ENCODE measurements at places on chromosomes 11 and 22.

DNA sequence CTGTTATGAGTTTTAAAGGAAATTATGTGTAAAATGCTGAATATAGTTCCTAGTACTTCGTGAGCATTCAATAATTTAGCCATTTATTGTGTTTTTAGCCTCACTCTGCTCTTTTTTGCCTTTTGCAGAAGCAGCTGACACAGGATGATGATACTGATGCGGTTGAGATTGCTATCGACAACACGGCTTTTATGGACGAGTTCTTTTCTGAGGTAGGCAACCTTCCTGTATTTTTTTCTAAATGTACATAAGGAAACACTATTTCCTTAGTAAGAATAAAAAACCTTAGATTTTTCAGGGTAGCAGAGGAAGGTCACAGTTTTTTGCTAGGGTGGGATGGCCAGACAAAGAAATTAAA lies 17.9 kb downstream of the STX3 start:
- DNase-seq: no peak

DNA sequence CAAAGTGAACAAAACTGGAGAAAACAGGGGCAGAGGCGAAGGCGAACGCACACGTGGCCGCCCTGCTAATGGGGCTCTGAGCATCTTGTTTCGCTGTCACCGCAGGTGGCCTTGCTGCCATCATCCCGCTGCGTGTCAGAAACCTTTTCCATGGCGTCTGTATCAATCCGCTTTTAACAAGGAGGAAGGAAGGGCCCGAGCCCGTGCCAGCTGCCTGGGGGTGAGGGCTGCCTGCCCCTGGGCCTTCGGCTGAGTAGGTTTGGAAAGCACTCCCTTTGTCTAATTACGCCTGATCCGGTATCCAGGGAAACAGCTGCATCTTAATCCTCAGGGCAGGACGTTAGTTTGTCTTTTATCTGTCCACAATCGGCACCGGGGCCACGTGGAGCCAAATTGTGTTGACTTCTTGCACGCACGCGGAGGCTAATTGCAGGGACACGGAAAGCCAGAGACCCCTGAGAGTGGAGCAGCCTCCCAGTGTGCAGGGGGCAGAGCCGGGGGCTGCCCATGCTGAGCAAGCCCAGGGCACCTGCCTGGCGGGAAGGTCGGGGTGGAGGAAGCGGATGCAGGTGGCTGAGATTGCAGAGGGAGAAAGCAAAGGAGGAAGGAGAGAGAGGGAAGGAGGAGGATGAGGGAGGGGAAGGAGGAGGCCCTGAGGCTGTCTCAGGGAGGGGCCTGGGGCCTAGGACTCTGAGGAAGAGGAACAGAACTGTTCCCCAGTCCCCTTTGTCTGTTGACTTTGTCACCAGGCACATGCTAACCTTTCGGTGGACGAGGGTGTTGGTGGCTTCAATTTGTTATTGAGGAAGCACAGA lies 19.2 kb upstream of the TH start:
- no peak for DNase-seq

- no peak for DNase-seq
Observed at GRCh38 chr22:19035474-19036228, 86.6 kb downstream of the DGCR2 start.

DNA sequence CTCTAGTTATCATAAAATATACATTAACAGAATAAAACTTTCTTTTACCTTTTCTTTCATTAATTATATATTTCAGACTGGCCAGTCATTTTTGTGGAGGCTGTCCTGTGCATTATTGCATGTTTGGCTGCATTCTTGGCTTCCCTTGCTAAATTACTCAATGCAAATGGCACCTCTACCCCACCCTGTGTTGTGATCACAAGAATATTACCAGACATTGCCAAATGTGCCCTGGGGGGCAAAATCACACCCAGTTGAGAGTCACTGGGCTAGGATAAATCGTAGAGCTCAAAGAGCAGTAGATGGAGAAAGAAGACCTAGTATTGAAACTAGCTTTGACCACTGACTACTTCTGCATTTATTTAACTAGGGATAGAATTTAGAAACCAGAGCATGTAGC lies 1257.8 kb upstream of the TENM4 start:
- DNase-seq: no peak

DNA sequence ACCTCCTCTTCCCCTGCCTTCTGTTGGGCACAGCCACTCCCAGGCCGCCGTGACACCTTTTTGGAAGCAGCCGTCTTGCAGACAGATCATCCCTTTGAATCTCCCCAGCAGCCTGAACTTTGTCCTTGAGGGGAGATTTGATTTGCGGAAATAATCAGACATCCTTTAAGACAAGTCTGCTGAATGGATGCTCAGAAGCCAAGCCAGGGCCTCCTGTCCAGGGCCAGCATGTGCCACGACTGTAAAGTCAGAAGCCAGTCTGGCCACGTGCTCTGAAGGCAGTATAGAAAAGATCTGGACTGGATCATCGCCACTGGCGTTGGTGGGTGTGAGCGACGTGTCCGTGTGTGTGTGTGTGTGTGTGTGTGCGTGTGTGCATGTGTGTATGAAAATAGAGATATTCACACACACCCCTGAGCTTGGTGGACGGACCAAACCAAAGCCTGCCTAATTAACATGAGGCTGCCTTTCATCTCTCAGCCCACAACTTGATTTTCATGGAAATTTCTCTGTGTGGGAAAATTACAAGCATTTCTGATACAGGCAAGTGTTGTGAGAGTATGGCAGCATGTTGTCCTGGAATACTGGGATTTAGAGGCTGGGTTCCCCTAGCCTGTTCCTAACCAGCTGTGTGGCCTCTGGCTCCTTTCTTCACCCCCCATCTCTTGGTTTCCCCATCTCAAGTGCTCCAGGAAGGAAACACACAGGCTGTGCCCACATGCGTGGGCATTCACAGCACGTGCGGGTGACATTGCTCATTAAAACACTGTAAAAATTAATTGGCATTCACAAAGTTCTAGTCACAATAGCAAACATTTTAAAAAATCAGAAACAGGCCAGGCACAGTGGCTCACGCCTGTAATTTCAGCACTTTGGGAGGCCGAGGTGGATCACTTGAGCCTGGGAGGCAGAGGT lies 61.8 kb upstream of the WNT7B start:
- no peak for DNase-seq

GRCh38 chr22:28925916-28926315 lies 42.5 kb downstream of the ZNRF3 start:
- no peak for DNase-seq

DNA sequence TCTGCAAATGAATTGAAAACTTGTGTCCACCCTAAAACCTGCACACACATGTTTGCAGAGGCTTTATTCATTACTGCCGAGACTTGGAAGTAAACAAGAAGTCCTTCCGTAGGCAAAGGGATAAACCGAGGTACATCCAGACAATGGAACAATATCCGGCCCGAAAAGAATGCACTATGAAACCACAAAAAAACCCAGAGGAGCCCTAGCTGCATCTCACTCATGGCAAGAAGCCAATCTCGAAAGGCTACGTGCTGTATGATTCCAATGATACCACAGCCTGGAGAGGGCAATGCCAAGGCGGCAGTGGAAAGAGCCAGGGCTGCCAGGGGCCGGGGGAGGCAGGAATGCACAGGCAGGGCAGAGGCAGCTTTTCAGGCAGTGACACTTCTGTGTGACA lies 3.2 kb upstream of the MRPL23 start:
- DNase-seq: no peak

DNA sequence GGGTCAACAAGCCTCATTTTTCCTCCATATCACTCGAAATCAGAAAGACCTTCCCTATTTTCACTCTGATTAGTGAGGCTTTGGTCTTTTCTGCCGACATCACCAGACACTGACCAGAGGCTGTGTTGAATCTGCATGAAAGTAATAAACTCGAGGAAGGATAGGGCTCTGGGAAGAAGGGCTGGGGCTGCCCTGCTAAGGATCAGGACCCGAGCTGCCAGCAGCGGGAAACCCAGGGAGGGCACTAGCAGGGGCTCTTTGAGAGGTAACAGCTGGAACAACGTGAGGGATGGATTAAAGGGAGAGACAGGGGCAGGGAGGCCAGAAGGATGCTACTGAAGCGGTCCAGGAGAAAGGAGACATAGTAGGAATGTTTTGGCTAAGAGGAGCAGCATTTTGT lies 377.5 kb upstream of the NARS2 start:
- DNase-seq: no peak

GRCh38 chr11:70913715-70914231 lies 338.6 kb downstream of the SHANK2 start:
- DNase-seq: no peak

Measured in hypothalamus (tissue), 51 donors.